ENCODE measurements at places on chromosomes 3 and 15. TPM values are rescaled to one million over a fixed set of nuclear protein-coding genes. Genes with fewer than 3 reads are reported as not detected.

DNA sequence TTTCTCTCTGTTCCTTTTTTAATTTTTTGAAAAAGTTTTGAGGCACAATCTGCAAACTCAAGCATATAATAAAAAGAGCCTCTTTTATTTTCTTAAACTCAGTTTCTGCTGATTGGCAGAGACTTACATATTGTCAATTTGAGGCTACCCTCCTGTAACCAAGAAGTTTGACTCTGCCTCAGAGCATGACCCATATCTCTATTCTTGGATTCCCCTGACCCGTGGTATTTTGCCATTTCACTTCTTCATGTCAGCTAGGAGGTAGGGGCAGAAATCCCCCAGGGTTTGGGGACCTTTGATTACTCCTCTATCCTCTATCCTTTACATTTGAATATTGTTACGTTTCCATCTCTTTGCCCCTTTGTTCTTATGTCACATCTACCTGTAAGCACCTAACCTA lies 479.1 kb upstream of the ALCAM start:
- no peak for DNase-seq

- no peak for DNase-seq
Measured at GRCh38 chr3:5543047-5543446, 355.5 kb downstream of the EDEM1 start.

- no peak for DNase-seq
Measured at GRCh38 chr15:41917767-41918430, 24.0 kb upstream of the SPTBN5 start.

The SCG5 gene
- 0.74 TPM for total RNA-seq

The XXYLT1 gene
- total RNA-seq = 16.2 TPM

The XCR1 gene
- not detected for total RNA-seq

The CDCP1 gene
- total RNA-seq = 0.36 TPM

Measured in natural killer cell treated with Interleukin-12 subunit alpha and Interleukin-12 subunit beta and Interleukin-15 and Interleukin-18, amount 100 ng/mL, for 72 hours (primary cell).